ENCODE measurements at places on chromosomes 12 and 14.

DNA sequence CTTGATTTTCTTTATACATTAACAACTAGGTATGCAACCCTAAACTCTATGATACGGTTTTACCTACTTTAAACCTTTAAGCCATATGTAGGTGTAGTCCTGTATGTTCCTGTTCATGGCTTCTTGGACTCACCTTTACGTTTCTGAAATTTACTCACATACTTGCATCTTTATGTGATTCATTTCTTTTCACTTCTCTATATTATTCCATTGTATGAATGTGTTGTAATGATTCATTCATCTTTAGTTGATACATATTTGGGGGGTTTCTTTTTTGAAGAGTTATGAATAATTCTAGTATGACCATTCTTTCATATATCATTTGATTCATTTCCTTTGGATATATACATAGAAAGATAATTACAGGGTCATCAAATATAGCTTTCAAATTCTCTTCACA is 2.4 kb upstream of the TAS2R50 start:
- no peak for DNase-seq

GRCh38 chr14:24831677-24832076 is 197.7 kb upstream of the GZMB start:
- DNase-seq = no peak

GRCh38 chr12:132046561-132046960 is 96.8 kb downstream of the EP400 start:
- DNase-seq = no peak

GRCh38 chr14:103627073-103628025 is 1.7 kb upstream of the KLC1 start:
- no peak for DNase-seq

GRCh38 chr14:23182372-23183157 is 895 bp downstream of the SLC7A8 start:
- DNase-seq = peak; percentile 15

GRCh38 chr14:52602131-52602530 is 49.5 kb downstream of the GPR137C start:
- no peak for DNase-seq

- peak; percentile 39 for DNase-seq
These were observed 98.8 kb downstream of the CALM1 start for GRCh38 chr14:90495357-90496276.

DNA sequence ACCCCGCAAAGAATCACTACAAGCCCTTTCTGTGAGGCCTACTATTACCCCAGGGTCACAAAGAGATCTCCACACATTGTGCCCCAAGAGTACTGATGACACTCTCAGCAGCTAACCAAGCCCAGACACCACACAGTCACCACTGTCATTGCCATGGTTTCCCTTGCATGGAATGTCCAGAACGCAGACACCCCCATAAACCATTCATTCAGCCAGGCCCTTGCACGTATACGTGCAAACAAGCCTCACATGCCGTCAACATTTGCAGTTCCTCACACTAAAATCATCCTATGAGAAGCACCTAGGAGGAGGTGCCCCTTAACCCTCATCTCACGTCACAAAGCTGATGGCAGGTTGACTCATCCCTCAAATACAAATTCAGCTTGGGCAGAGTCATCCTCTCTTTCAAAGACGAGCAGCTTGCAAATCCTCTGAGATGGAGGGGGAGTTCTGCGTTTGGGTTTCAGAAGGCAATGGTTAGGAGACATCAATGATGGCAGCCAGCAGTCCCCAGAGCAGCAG is 17.1 kb upstream of the KRT77 start:
- DNase-seq = no peak
